ENCODE measurements at places on chromosomes 3 and 15.

GRCh38 chr3:114499976-114500375 is 206.1 kb downstream of the TIGIT start:
- DNase-seq: no peak

- DNase-seq: no peak
Observed at GRCh38 chr15:58477170-58477569, 45.4 kb downstream of the LIPC start.

DNA sequence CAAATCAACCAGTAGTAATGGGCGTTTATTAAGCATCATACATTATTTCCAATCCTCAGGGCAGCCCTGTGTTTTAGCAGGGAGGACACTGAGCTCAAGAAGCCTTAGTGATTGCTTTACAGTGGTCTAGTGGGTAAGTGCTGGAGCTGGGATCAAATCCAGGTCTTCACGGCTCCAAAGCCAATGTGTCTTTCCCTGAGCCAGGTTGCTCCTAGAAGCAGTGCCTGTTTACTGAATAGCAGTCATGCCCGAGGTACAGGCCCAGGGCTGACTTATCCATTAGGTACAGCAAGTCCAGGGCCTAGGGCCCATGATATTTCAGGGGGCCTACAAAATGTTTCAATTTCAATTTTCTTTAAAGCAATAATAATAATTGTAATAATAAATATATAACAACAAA is 9.6 kb upstream of the SMAD6 start:
- DNase-seq: no peak

- DNase-seq: no peak
Observed at GRCh38 chr3:4471907-4472306, 4.8 kb upstream of the SUMF1 start.

DNA sequence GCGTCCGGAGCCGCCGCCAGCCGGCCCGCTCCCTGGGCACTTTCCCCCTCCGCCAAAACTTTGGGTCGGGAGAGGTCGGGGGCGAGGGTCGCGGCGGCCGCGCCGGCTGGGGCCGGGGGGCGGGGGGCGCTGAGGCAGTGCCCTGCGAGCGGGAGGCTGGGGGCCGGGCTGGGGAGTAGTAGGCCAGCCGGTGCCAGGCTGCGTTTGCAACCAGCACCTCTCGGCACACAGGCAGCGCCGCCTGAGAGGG is 452 bp downstream of the BBX start:
- no peak for DNase-seq

GRCh38 chr3:155325263-155325835 is 31.9 kb upstream of the STRIT1 start:
- DNase-seq: no peak

DNA sequence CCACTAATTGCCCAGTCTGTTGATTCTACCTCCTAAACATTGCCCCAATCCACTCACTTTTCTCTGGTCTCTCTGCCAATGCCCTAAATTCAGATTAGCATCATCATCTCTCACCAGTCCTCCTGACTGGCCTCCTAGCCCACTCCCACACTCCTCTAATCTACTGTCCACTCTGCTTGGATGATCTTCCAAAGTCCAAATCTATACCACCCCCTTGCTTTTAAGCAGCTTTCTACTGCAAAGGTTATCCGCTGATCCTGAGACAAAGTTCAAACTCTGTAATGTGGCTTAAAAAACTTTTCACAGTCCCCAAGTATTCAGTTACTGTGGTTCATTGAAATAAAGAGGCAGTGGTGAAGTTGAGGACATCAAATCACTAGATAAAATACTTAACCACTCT is 37.6 kb downstream of the SNX4 start:
- DNase-seq: no peak

- peak; percentile 92 for DNase-seq
Observed at GRCh38 chr15:85582131-85583079, 202.0 kb downstream of the AKAP13 start.

- DNase-seq: no peak
Observed at GRCh38 chr3:71707595-71707994, 17.6 kb downstream of the EIF4E3 start.

DNA sequence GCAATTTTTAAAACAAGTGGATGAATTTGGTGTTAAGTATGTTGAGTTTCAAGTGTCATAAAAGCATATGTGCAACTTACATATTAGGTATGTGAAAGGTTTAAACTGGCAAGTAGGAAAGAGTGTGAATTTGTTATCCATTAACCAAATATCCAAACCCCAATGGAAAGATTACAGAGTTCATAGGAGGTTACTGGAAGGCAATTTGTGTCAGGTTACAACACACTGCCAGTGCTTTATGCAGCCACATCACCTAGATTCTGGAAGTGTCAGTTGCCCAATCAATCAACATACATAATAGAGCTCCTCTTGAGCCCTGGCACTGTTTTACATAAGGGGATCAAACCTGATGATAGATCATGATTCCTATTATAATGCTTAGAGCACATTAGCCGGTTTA is 261.0 kb downstream of the ROBO1 start:
- no peak for DNase-seq

- DNase-seq: peak; percentile 49
Observed at GRCh38 chr15:90807786-90808086, 60.7 kb upstream of the FURIN start.

GRCh38 chr3:71702131-71703024 is 22.8 kb downstream of the EIF4E3 start:
- DNase-seq: no peak

GRCh38 chr3:138124706-138125355 is 7.4 kb downstream of the A4GNT start:
- no peak for DNase-seq

DNA sequence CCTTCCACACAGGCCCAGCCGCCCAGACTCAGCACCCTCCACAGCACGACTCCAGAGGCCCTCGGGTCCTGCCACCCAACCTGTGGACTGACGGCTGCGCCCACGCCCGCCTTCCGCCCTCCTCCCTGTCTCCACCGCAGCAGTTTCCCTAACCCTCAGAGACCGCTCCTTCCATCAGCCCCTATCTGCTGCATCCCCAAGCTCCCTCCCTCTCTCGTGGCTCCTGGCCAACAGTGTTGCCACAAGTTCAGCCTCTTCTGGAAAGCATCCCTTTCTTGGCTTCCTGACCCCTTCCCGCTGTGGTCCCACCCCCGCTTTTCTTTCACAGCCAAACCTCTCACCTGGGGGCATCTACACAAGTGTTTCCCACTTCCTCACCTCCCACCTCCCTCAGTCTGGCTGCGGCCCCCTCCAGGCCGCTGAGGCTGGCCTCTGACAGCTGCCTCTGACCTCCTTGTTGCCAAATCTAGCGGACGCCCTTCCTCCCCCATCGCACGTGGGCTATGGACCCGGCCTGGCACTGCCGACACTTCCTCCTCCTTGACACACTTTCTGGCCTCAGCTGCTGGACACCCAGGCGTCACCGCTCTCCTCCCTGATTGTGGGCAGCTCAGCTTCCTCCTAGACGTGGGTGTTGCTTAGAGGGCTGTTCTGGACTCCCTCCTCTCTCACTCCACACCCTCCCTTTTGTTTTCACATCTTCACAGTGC is 168.8 kb upstream of the TLE3 start:
- DNase-seq: peak; percentile 98

DNA sequence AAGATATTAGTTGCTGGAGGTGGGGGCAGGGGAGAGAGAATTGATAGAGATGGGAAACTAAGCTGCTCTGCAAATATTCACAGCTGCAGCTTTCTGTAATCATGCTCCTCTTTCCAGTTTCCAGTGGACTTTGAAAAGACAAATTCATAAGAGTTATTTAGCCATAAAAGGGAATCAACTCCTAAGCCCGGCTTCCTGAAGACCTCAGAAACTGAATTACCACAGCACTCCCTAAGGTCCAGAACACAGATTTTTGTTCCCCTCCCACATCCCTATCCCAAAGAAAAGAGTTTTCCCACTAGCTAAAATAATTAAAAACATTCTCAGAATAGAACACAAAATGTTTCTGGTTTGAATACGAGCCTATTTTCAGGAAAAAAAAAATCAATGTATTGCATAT is 871.8 kb upstream of the NR2F2 start:
- DNase-seq: no peak

DNA sequence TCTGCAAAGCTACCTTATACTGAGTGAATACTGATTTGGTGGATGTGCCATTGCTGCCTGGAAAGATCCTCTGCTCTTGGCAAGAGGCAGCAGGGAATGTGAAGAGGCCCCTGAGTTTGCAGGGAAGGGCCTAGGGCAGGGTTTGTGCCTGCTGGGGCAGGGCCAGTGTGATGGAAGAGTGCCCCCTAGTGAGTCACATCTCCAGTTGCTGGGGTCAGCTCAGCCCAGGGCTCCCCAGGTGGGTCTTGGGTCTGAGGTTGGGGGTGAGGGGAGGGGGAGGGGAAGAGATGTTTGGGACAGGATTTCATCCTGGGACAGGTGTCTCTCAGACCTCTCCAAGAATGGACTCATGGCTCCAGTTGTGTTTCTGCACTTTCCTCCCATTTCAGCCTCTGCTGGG is 4.1 kb upstream of the AMOTL2 start:
- no peak for DNase-seq

DNA sequence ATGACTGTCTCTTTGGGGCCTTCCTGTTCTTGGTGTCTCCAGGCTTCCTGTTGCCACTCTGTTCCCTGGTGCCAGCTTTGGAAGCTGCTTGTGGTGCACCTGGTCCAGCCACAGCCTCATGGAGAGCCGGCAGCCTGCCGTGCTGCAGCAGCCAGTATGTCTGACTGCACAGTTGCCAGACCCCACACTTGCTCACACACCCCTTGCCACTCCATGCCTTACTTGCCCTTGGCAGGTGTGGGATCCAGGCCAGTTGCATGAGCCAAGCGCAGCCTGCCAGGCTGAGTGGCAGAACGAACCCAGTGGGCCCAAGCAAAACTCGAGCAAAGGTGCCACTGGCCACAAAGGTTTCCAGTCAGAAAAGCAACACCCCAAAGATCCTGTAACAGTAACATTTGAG is 309.2 kb downstream of the DOCK3 start:
- DNase-seq: no peak

DNA sequence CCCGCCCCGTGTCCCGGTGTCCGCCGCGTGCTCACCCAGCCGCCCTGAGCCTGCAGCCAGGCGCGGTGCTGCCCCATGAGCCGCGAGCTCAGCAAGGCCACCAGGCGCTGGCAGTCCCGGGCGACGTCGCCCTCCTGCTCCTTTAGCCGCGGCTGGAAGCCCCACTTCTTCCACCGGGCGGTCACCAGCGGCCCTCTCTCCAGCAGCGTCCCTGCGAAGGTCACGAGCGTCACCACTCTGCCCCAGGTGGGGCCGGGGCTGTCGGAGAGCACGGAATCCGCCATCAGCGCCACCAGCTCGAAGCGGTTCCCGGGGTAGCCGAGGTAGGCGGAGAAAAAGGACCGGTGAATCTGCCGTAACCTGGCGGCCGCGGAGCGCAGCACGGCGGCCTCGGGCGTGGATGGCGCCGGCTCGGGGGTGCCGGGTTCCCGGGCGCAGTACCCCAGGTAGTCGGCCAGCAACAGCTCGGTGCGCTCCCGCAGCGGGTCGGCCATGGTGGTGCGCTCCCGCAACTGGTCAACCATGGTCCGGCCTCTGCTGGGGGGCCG is 298 bp downstream of the BCL2L10 start:
- DNase-seq: no peak

DNA sequence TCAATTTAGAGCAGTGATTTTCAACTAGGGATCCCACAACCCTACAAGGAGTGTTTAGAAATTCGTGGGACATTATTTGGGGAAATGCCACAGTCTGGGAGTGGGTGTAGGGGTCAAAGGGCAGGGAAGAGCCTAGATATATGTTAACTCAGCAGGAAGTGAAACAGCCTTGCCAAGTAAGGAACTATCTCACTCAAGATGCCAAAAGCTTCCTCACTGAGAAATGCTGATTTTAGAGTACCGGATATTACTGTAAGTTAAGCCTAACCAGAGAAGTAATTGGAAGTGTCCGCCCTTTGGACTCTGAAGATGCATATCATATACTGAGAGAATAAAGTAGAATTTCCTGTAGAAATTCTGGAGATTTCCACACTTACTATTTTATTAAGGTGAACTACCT is 158.6 kb downstream of the BBX start:
- peak; percentile 46 for DNase-seq

DNA sequence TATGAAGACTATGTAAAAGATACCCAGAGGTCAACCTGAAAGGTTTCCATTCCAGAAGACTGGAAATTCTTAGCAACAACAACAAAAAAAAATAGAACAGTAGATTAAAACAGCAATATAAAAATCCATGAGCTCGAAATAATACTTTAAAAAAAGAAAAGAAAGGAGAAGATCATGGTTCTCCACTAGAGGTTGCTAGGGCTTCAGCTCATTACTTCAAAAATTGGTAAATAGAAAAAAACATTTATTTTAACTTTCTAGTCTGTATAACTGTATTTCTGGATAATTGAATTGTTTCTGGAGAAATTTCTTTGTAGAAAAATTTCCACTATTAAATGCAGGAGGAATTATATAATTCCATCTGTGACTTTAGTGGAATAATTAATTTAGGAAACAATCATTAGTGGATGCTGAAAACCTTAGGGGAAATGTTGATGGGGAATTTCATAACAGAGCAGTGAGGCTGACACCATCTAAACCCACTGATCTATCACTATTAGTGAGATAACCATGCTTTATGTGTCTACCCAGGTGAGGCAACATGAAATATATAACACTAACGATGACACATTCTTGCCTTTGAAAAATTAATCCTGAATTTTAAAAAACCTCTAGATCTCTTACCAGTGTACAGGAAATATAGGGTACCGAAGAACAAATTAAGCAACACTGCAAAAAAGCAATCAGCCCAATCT is 62.5 kb upstream of the SNRK start:
- DNase-seq: no peak

- no peak for DNase-seq
Observed at GRCh38 chr15:48250640-48251076, 44.6 kb downstream of the SLC12A1 start.

GRCh38 chr3:97389936-97390335 is 374.6 kb upstream of the ARL6 start:
- DNase-seq: no peak

DNA sequence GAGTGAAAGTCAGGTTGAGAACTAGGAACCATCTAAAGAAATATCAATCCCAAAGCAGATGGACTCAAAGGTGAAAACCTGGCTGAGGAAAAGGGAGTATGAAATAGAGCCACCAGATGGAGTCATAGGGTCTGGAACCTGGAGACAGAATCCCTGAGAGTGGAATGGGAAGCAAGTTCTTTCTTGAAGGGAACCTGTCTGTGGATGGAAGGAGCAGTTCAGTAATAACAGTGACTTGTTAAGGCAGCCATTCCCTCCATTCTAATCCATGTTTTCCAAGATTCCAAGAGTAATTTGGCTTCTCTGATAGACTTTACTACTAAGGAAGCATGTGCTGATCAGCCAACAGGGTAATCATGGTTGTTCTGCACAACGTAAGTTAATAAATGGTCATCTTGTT is 22.5 kb upstream of the AQP9 start:
- DNase-seq: peak; percentile 53

DNA sequence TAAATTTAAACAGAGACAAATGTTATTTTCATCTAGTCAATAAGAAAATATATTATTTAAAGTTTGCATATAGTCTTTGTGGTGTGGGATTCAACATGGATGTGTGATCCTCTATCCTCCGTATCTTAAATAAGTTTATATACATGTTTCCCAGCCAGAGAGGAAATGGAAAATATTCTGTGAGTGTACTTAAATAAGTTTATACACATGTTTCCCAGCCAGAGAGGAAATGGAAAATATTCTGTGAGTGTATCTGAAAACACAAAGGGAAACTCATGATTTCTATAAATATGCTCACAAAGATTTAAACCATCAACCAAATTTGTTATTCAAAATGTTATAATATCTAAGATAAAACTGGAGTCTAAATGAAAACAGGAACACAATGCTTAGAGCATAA is 110.0 kb upstream of the MELTF start:
- DNase-seq: no peak

- no peak for DNase-seq
Observed at GRCh38 chr3:37435572-37435971, 261.2 kb upstream of the LRRFIP2 start.

GRCh38 chr3:72398781-72399180 is 449.5 kb downstream of the SHQ1 start:
- no peak for DNase-seq

Data from CD14-positive monocyte (primary cell).